Caco-2 (cell line): ENCODE measurements at places on chromosomes 4 and X. TPM values are rescaled to one million over a fixed set of nuclear protein-coding genes. Genes with fewer than 3 reads are reported as not detected.
A peak's percentile ranks its signal among the peaks of the same experiment; 100 is the strongest.

SAGE1 gene
- not detected in 2 replicates for total RNA-seq

HPGD gene
- total RNA-seq, result 85.5 and 91.5 TPM in 2 replicates

KLF8 gene
- total RNA-seq, result 0.57 and 1.1 TPM in 2 replicates

GRCh38 chr4:56768763-56769162, 52.7 kb downstream of the SPINK2 start:
- no peak overlapping the region for H3K4me3 ChIP-seq
- peak; percentile 23 for DNase-seq
- H3K36me3 ChIP-seq, result no peaks in the 10 kb centered on the region

- no peaks in the 10 kb centered on the region for H3K27me3 ChIP-seq
- no peaks in the 10 kb centered on the region for H3K4me1 ChIP-seq
- H3K27ac ChIP-seq, result no peak overlapping the region
- no peak overlapping the region for H3K4me3 ChIP-seq
- no peaks in the 10 kb centered on the region for H3K36me3 ChIP-seq
Observed at GRCh38 chr4:174437749-174438148, 84.5 kb downstream of the HPGD start.

DNA sequence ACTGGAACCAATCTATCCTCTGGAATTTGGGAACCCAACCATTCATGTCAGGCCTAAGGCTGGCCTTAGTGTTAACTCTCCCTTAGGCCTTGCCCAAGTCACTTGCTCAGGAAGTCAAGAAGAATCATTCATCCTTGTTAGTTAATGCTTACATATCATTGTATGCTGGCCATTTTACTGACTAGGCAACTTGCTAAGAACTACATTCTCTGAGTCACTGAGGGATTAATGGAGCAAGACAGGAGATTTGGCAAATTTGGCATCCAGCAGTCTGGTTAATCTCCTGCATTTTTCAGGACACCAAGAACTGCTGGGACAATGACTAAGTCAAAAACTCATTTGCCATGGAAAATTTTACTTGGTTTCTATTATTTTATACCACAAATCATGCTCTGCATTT, 115.8 kb upstream of the DDIT4L start:
- H3K36me3 ChIP-seq, result no peaks in the 10 kb centered on the region
- DNase-seq, result no peak
- H3K4me3 ChIP-seq, result no peak overlapping the region
- no peak overlapping the region for H3K27ac ChIP-seq
- H3K4me1 ChIP-seq, result no peaks in the 10 kb centered on the region

GRCh38 chr4:7105276-7105675, 37.4 kb upstream of the GRPEL1 start:
- peaks cover 11% of the 10 kb centered on the region for H3K4me1 ChIP-seq
- no peak overlapping the region for H3K4me3 ChIP-seq
- DNase-seq, result no peak
- H3K27ac ChIP-seq, result peak overlapping the region; percentile 76

- no peaks in the 10 kb centered on the region for H3K36me3 ChIP-seq
- no peak overlapping the region for H3K4me3 ChIP-seq
- peak; percentile 5 for DNase-seq
- no peak overlapping the region for H3K27ac ChIP-seq
Observed at GRCh38 chr4:15197005-15197404, 194.7 kb downstream of the CPEB2 start.

DNA sequence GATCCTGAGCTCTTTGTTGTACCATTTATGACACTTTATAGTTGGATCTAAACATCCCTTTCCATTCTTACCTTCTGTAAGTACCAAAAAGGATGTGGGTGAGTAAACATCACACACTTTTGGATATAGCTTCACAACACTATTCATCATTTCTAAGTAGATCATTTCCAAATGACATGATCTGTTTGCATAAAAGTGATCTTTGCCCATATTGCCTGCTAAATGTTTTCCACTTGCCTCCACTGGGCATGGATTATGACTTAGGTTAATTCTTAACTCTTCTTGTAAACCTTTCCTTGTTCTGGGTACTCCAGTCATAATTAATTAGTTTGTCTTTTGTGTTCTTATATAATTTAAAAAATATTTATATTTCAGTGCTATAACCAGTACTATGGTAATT, 244.9 kb upstream of the AGA start:
- no peak for DNase-seq
- no peak overlapping the region for H3K27ac ChIP-seq
- no peaks in the 10 kb centered on the region for H3K27me3 ChIP-seq
- H3K4me1 ChIP-seq, result no peaks in the 10 kb centered on the region
- H3K36me3 ChIP-seq, result no peaks in the 10 kb centered on the region
- no peak overlapping the region for H3K4me3 ChIP-seq

DNA sequence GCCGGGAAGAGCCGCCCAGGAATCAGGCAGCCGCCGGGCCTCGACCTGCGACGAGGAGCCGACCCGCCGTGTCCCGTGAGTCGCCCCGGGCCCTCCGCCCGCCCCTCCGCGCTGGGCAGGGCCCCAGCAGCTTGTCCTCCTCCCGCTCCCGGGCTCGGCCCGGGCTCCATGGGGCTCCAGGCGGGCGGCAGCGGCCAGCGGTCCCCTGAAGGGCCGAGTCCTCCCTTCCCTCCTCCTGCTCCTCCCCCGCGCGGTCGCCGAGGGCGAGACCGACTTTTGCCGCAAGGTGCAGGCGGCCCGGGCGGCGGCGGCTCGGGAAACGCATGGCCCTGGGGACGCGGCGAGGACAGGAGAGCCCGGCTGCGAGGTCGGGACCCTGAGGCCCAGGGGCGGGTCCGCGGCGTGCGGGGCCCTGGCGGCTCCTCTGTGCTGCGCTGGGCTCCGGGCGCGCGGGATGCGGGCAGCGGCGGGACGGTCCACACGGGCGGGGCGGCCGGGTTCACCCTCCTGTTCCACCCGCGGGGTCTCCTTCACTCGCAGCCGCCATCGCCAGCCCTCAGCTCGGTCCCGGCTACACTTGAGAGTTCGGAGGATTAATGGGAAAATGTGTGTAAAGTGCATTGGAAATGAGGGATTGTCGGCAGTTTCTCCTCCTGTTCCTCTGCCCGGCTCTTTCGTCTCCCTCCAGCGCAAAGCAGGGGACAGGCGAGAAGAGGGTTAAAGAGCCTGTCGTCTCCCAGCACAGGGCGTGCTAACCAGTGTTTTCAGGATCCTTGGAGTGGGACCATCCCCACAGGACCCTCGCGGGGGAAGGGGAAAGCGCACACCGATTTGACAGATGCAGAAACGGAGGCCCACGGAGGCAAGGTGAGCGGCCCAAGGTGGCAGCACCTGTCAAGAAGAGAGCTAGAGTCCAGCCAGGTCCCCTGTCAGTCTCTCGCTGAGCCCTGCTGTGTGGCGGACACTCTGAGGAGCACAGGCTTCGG, 16.6 kb upstream of the ZNF718 start:
- H3K27ac ChIP-seq, result no peak overlapping the region
- no peaks in the 10 kb centered on the region for H3K4me1 ChIP-seq
- no peak for DNase-seq
- H3K27me3 ChIP-seq, result no peaks in the 10 kb centered on the region
- H3K36me3 ChIP-seq, result no peaks in the 10 kb centered on the region

- peaks cover 7% of the 10 kb centered on the region for H3K4me1 ChIP-seq
- H3K4me3 ChIP-seq, result no peak overlapping the region
- no peaks in the 10 kb centered on the region for H3K36me3 ChIP-seq
Observed at GRCh38 chr4:24630937-24631336, 46.6 kb upstream of the DHX15 start.
